NCI-H524 (cell line): ENCODE measurements at places on chromosomes 4 and X.

DNA sequence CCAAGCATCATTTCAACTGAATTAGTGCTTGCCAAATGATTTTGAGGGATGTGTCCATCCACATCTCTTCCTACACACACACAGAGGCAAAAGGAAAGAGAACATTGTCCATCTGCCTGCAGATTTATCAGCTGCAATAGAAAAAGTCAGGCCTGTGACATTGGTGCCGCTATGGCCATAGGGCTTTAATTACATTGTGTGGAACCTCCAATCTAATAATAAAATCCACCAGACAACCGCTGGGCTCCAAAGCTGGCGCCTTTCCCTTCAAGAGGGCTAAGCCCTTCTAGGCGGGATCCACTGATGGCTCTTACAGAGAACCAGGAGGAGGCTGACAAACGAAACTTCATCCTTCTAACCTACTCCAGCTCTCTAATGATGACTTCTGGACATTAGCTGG lies 60.6 kb downstream of the PHOX2B start:
- peak; percentile 16 for DNase-seq

DNA sequence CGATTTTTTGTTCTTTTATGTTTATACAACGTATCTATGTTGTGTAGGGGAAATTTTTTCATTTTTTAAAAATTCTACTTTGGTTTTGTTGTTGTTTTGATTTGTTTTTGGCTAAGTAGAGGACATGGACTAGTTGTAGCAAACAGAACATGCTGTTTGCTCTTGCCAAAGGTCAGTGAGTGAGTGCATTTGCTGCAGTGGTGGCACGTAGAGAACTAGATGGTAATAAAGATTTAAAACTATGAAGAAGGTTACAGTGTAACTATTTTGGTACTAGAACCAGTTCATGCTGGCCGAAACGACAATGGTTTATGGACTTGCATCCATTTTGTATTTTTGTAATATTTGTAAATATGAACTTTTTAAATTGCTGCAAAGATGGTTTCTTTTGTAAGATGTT lies 1.9 kb upstream of the SCML1 start:
- DNase-seq = no peak

DNA sequence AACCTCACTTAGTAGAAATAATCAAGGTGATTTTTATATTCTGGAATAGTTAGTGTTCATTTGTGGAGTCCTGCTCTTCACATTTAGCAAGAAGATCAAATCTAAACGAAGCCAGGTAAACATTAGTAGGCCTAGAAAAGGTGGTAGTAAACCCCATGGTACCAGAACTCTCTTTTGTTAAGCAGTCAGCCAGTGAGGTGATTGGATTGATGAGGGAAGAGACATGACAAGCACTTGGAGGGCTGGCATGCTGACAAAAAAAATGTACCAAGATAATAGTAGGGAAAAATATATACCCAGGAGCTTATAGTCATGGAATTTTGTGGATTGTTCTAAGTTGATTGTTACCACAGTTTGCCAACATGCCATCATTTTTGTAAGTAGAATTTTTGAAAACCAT lies 163.8 kb downstream of the BANK1 start:
- no peak for DNase-seq

GRCh38 chr4:163109967-163110366 lies 56.7 kb downstream of the NAF1 start:
- DNase-seq = no peak

GRCh38 chr4:41532882-41533281 lies 5.1 kb upstream of the LIMCH1 start:
- no peak for DNase-seq

- DNase-seq = peak; percentile 5
Measured at GRCh38 chr4:33134366-33134765, 2414.2 kb downstream of the PCDH7 start.

- DNase-seq = no peak
Measured at GRCh38 chr4:110877778-110878370, 255.0 kb upstream of the PITX2 start.

DNA sequence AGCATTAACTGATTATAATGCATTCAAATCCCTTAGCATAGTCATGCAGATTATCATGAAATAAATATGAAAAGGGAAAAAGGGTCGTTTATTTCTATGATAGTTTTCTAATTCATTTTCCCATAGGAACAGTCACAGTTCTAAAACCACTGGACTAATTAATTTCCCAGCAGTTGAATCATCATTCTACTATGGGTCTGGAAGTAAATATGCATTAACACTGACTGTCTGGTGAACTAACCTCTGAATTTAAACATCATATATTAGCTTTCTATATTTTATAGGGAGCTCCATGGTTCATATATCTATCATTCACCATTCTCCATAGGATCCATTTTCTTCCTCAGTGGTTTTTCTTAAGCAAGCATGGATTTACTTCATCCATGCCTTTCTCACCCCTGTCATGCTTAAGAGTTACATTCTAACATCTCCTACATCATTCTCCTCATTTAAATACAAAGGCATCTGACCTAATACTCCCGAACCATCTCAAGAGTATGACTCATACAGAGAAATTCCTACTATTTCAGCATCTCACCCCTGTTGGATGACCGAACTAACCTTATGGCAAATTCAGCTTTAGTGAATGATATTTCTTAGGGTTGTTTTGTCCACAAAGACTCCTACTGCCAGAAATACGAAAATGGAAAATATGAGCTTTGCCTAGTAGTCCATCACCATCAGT lies 198.7 kb upstream of the ADAMTS3 start:
- DNase-seq = no peak

DNA sequence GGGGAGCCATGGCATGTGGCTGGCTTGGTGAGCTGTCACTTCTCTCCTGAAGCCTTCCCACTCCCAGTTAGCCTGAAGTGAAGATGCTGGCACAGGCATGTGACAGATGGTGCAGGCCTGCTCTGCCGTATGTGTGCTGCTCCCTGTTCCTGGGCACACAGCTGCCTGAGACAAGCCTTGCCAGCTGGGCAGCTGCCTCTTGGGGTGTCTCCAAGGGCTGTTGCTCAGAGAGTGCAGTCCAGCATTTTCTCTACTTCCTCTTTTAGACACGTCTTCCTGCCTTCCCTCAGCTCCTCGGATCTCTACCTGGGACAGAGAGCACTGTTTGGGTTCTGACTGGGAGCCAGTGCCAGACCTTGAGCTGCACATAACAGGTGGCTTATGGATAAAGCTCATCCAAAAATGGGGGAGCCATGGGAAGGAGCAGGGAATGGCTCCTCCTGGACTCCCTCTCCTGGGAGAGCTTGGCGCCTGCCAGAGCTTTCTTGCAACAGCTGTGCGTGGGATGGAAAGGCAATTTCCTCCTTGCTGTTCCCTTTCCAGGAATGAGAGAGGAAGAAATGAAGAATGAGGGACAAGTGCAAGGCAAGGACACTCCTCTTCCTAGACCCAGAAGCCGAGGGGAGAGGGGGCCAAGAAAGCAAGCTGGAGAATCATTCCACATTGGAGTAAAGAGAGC lies 132.9 kb downstream of the MSL3 start:
- DNase-seq = peak; percentile 97

DNA sequence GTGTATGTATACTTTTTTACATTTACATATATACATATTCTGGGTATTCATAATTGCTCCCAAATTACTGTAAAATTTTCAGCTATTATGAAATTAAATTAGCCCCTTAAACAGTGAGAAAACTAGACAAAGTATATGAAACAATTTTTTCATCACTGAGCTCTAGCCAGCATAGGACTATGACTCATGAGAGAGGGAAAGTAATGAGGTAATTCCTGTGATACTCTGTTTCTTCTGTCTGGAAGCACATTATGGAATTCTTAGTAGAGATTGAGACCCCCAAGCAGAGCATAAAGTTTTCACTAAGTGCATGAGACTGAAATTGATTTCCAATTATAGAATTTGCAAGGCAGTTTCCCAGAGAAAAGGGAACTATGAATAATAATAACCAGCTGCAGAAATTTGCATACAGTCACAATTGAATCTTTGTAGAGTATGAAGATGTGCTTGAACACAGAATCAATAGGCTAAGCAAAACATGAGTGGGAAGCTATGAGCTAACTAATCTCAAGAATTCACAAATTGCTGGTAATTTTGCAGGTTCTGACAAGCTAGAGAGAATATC lies 779.3 kb downstream of the ARAP2 start:
- DNase-seq = no peak

- DNase-seq = no peak
Measured at GRCh38 chrX:41963348-41963747, 40.0 kb upstream of the CASK start.

DNA sequence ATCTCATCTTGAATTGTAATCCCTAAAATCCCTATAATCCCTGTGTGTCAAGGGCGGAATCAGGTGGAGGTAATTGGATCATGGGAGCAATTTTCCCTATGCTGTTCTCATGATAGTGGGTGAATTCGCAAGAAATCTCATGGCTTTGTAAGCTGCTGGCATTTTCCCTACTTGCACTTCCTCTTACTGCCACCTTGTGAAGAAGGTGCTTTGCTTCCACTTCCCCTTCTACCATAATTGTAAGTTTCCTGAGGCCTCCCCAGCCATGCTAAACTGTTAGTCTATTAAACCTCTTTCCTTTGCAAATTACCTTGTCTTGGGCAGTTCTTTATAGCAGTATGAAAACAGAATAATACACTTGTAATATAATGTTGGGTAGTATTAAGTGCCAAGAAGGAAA lies 1087.4 kb upstream of the SLIT2 start:
- peak; percentile 26 for DNase-seq

DNA sequence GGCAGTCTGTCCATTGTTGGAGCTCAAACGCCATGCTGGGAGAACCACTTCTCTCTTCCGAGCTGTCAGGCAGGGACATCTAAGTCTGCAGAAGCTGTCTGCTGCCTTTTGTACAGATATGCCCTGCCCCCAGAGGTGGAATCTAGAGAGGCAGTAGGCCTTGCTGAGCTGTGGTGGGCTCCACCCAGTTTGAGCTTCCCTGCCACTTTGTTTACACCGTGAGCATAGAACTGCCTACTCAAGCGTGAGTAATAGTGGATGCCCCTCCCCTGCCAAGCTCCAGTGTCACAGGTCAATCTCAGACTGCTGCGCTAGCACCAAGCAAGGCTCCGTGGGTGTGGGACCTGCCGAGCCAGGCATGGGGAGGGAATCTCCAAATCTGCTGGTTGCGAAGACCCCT lies 145.7 kb downstream of the VSIG4 start:
- no peak for DNase-seq

DNA sequence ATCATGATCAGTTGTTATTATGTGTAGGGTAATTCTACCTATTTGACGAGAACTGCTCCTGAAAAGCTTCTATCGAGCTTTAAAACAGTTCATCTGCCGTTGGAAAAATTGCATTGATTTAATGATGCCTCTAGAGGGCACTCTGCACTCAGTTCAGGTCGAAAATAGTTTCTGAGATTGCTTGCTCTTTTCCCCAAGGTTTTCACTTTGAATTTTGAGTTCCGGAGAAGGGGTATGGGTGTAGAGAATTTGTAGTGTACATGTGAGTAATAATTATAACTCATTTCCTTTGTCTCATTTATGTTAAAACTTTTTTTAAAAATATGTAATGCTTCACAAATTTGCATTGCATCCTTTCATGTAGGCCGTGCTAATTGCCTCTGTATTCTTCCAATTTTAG lies 28.4 kb upstream of the TNIP3 start:
- DNase-seq = peak; percentile 30

DNA sequence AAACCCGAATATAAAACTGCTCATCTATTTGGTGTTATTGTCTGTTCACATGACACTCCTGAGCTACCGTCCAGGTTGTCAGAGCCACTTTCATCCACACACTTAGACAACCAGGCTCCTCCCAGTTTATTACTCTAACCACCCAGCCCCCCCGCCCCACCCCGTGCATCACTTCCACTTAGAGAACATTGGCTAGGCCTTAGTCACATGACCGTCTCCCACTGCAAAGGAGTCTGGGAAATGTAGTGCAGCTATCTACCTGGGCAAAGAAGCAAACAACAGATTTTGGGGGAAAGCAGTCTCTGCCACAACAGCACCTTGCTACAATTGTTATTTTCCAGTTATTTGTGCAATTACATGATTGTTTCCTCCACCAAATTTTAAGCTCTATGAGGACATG lies 57.6 kb upstream of the RBPJ start:
- DNase-seq = no peak

- DNase-seq = no peak
Measured at GRCh38 chr4:27009539-27009938, 148.9 kb downstream of the STIM2 start.

DNA sequence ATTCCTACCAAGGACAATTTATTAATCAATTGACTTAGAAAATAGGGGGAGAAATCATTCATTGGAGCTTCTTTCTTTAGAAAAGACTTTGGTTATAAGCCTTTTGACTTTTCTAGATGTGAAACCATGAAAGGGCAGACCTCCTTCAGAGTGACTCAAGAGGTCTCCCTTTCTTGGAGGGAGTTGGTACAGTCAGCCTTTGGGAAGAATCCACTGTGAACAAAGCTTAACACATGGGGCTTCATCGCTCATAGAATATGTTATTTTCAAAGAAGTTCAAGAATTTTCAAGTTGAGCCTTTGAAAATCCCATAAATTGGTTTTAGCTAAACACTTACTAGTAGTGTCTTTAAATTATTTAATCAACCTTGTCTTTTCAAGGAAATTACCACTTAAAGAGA lies 28.0 kb downstream of the RIPPLY1 start:
- DNase-seq = no peak

- no peak for DNase-seq
Measured at GRCh38 chr4:79294064-79294463, 31.8 kb downstream of the NAA11 start.

DNA sequence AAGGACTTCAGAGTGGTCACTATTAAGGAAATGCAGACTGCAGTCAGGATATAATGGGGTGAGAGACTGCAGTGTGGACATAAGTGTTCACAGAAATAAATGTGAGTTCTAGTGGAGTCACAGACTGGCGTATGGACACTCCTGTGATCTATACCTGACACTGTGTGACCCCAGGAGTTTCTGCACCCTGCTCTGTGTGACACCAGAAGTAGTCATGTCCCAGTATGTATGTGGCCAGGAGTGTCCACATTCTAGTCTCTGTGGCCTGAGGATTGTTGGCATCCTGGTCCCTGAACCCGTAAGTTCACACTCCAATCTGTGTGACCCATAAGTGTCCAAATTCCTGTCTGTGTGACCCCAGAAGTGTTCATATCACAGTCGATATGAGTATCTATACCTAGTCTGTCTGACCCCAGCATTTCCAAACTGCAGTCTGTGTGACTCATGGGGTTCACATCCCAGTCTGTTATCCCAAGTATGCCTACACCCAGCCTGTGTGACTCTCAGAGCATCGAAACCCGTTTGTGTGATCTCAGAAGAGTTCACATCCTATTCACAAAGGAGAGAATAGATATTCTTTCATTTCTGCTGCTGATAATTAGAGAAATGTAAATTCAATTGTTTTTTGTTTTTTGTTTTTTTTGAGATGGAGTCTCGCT lies 16.3 kb downstream of the WDR13 start:
- DNase-seq = no peak

GRCh38 chrX:31423609-31424189 lies 351.9 kb upstream of the FTHL17 start:
- DNase-seq = peak; percentile 15

DNA sequence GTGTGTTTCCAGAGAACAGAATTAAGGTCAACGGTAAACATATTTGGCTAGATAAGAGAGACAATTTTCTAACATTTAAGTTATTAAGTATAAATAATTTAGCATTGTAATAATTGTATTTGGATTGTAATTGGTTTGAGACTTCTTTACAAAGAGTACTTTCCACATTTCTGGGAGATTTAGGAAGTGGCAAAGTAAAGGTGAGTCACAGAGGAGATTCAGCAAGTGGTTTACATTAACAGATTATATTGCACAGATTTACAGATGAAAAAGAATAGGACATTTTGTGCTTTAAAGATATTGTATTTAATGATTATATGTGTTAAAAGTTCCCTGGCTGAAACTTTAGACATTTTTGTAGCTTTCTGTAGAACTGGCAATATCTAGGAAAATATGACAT lies 584.4 kb upstream of the AADAT start:
- no peak for DNase-seq

- DNase-seq = no peak
Measured at GRCh38 chr4:80069108-80069836, 3.8 kb downstream of the ANTXR2 start.
